ENCODE measurements at places on chromosomes 1 and 21. TPM values are rescaled to one million over a fixed set of nuclear protein-coding genes. Genes with fewer than 3 reads are reported as not detected.

- DNase-seq = no peak
These were observed 17.6 kb upstream of the CCT8 start for GRCh38 chr21:29091033-29091432.

Gene LHX8
- not detected for total RNA-seq

GRCh38 chr1:23114424-23115079 is 54.1 kb downstream of the LUZP1 start:
- DNase-seq = no peak

DNA sequence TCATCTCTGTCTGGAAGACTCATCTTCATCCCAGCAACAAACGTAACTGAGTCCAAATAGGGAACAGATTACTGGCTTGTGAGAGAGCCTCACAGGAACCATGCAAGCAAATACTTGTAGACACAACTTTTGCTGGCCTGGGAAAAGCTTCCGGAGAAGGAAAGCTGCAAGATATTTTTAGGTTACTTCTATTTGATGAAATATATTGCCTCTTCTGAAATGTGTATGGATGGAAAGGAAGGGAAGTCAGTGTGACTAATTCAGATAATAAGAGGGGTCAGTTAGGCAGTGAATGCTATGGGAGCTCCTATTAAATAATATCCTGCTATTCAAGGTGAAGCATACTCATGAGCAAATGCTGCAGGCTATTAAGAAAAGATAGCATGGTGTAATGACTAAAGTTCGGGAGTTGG is 20.4 kb upstream of the FGGY start:
- DNase-seq = no peak

DNA sequence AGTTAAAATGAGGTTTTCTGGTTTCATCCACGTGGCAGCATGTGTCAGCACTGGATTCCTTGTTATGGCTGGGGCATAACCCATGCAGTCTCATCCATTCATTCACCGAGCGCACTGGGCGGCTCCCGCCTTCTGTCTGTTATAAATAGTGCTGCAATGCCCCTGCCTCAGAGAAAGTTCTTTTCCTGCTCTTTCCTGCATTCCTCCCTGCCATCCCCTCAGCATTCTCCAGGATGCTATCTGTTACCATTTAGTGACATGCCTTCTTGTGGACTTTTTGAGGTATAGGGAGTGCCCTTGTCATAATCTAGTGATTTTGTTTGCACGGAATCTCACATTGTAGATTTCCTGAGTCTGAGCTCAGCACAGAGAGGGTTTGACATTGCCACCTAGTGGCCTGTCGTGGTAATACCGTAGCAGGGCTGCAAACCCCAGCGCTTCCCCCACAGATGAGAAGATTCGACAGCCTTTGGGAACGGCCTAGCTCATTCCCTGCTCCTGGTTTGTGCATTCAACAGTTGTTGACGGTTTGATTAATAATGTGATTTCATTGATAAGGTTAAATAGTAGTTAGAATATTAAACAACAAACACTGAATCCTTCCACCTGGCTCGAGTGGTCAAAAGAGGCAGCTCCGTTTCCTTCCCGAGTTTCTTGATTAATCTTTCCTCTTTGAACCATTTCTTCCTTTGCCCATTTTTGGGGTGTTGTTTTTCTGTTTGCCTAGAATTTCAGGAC is 46.3 kb downstream of the UMODL1 start:
- peak; percentile 89 for DNase-seq

- no peak for DNase-seq
These were observed 142.7 kb downstream of the HIVEP3 start for GRCh38 chr1:41775956-41776585.

DNA sequence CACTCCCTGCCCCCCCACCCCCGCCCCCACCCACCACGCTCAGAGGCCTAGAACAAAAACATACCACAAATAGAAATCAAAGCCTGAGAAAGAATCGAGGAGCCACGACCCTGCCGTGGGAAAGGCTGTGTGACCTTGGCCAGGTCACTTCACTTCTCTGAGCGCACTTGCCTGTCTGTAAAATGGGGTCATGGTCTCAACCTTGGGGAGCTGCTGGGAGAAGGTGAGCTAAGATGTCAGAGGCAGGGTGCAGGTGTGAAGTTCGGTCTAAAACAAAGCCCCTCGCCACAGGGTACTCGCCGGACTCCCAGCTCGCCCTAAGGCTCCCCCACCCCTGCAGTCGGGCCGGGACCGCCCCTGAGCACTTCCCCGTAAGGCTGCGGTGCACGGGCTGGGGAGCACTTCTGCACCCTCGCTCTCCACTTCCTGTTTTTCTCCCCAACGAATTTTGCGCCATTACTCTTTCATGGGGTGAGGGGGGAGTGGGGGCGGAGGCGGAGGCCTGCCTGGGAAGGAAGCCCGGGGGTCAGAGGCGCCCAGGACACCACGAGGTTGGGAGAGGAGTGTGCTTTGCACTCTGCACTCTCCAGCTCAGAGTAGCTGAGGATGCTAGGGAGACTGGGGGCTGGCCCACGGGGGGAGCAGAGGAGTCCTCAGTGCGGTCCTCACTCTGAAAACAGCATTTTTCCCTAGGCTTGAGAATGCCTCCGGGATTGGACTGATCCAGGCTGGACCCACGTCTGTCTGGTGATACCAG is 21.9 kb upstream of the PIK3CD start:
- DNase-seq = no peak
